ENCODE measurements at places on chromosomes 2 and 18. TPM values are rescaled to one million over a fixed set of nuclear protein-coding genes. Genes with fewer than 3 reads are reported as not detected.

DNA sequence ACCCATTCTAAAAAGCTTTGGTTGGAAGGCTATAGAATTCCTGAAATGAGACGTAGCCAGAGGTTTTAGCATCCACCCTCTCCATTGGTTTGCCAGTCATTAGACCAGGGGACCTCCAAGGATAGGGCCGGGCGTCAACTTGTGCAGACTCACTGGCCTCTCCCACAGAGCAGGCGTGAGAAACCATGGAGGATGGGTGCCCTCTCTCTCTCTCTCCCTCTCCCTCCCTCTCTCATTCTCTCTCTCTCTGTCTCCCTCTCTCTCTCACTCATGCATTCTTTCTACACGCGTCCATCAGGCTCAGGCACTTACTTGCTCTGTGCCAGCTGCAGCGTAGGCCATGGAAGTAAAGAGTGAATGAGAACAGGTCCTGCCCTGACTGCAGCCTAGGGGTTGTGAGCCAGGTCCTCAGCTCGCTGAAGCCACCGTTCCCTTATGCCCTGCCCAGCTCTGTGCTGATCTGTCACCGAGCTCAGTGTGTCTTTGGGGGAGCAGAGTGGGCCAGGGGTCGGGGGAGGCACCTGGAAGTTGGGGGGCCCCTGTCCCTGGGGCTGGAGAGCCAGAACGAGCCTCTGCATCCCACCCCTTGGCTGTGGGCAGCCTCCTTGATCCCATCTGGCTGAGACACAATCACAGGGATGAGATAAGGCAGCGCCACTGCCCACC, 304.4 kb upstream of the HS6ST1 start:
- DNase-seq, result no peak
- H3K4me3 ChIP-seq, result no peak overlapping the region
- H3K4me1 ChIP-seq, result peaks cover 7% of the 10 kb centered on the region

DNA sequence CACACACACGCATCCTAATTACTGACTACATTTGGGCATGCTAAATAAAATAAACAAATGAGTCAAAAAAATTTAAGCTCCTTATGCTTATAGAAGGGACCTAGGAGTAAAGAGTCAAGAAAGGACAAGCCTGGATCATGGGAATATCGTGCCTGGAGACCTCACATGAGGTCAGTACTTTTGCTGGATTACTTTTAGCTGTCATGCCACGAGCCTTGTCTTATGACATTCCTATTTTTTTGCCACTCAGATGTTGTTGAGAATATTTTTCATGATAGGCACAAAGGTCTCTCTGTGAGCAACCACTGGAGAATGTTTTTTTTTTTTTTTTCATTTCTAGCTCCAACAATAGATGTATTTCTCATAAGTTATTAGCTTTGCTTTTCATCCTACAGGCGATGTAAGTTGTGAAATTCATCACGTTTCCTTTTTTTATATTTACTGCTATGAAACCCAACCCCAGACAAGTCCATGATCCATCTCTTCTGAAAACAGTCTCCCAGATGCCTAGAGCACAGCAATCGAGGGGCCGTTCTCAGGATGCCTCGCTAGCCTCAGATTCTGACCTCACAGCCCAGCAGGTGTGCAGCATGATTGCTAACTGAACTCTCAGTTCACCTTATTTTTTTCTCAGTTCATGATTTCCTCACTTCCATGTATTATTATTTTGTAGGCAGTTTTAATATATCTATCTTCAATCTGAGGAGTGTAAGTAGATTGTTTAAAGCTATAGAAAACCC, 464.5 kb downstream of the IRS1 start:
- no peak for DNase-seq
- no peaks in the 10 kb centered on the region for H3K27me3 ChIP-seq
- H3K4me1 ChIP-seq, result no peaks in the 10 kb centered on the region
- H3K27ac ChIP-seq, result no peak overlapping the region

ADCYAP1 gene
- not detected for total RNA-seq

DNA sequence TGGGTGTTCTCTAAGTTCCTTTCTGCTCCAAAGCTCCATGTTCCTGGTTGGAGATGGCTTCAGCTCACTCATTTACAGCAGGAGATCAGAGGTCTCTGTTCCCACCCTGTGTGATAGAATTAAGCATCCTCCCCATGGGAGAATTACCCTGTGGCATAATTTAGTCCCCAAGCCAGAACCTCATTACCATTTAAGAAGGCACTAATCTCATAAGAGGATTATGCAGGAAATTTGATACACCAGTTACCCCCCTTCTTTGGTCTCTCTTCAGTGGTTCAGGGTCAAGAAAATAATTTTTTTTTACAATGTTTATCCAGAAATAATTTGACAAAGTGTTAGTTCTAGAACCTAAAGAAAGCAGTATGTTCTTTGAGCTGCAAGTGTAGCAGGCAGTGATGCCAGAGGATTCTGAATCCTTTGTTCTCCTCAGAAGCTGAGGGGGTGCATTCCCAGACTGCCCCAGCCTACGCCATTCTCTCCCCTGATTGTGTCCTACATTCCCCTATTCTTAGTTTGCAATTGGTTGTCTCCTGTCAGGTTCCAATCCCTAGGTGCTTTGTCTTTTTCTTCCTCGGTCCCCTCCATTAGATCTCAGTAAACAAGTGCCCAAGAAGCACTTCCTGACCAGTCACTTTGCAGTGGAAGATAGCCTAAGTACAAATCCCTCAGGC, 163.6 kb downstream of the PRKCE start:
- no peak for DNase-seq
- no peaks in the 10 kb centered on the region for H3K36me3 ChIP-seq
- no peaks in the 10 kb centered on the region for H3K27me3 ChIP-seq
- peaks cover 9% of the 10 kb centered on the region for H3K4me1 ChIP-seq
- H3K27ac ChIP-seq, result no peak overlapping the region

DNA sequence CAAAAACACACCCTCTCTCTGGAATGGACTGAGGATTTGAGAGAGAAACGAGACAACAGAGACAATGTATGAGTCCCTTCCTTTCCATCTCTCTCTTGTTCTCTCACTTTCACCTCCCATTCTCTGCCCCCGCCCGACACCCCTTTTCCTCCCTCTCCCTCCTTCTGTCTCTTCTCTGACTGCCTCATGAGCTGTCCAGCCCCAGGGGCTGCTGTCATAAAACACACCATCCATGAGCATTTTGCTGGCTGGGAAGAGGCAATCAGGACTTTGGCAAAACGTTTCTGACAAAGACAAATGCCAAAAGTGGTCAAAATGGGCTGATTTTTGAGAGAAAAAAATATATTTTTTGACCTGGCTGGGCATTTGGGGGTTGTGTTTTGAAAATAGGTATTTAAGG, 377.2 kb downstream of the EN1 start:
- no peaks in the 10 kb centered on the region for H3K4me1 ChIP-seq
- no peaks in the 10 kb centered on the region for H3K36me3 ChIP-seq
- DNase-seq, result no peak
- no peak overlapping the region for H3K4me3 ChIP-seq

DNA sequence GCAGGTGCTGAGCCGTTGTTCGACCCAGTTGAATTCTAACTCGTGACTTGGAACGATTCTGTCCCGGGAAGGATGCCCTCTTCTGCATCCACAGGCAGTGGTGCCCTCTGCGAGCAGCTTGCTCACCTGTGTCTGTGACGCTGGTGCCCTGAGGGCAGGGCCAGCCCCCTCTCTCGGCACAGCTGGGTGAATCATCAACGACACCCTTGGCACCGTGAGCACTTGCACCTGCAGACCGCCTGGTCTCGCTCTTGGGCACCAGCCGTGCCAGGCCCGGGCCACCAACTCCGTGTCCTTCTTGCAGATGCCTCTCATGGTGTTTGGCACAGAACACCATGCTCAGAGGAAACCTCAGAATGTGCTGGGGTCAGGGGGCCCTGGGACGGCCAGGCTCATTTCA, 75.0 kb downstream of the SLC66A2 start:
- no peak overlapping the region for H3K4me3 ChIP-seq
- no peak for DNase-seq
- no peak overlapping the region for H3K27ac ChIP-seq
- H3K36me3 ChIP-seq, result no peaks in the 10 kb centered on the region
- no peaks in the 10 kb centered on the region for H3K27me3 ChIP-seq
- no peaks in the 10 kb centered on the region for H3K4me1 ChIP-seq

ALK gene
- total RNA-seq, result not detected

GPAT2 gene
- total RNA-seq, result 14.4 TPM

DNA sequence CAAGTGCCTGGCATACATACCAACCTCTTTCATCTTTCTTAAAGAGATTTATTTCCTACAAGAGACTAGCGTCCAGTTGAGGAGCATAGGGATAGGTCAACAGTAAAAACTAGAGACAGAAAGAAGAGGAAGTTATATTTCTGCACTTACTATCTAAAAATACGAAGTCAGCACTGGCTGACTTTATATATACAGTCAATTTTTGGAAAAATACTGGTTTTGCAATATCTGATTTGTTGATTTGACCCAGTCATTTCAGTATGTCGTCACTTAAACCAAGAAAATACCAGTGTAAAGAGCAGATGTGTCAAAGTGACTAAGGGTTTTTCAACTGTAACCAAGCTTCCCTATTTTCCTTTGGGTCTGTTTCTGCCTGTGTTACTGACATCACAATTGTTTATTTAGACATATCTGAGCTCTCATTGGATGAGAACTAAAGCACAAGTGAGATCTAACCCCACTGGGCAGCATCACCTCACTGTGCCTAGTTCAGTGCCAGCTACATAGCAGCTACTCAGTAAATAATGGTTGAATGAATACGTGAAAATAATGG, 23.0 kb downstream of the CYTIP start:
- H3K27ac ChIP-seq, result peak overlapping the region; percentile 95
- H3K4me3 ChIP-seq, result peak overlapping the region; percentile 33
- H3K36me3 ChIP-seq, result peaks cover 81% of the 10 kb centered on the region
- no peaks in the 10 kb centered on the region for H3K27me3 ChIP-seq

DNA sequence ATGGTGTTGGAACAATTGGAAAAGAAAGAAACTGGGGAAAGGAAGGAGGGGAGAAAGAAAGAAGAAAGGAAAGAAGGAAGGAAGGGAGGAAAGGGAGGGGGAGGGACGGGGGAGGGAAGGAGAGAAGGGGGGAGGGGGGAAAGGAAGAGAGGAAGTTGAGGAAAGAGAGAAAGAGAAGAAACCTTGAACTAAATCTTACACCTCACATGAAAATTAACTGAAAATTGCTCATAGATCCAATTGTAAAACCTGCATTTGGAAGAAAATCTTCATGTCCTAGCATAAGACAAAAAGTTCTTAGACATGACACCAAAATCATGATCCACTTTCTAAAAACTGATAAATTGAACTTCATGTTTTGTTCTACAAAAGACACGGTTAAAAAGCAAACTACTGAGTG, 163.8 kb downstream of the EXOC6B start:
- no peak overlapping the region for H3K27ac ChIP-seq
- no peak overlapping the region for H3K4me3 ChIP-seq
- H3K36me3 ChIP-seq, result peaks cover 10% of the 10 kb centered on the region
- DNase-seq, result no peak
- H3K27me3 ChIP-seq, result no peaks in the 10 kb centered on the region

- H3K36me3 ChIP-seq, result no peaks in the 10 kb centered on the region
- no peak overlapping the region for H3K27ac ChIP-seq
- no peak overlapping the region for H3K4me3 ChIP-seq
- DNase-seq, result no peak
These were observed 10.9 kb upstream of the SGPP2 start for GRCh38 chr2:222413295-222413911.

GRCh38 chr2:208350610-208351009, 56.0 kb upstream of the PTH2R start:
- no peaks in the 10 kb centered on the region for H3K27me3 ChIP-seq
- no peak for DNase-seq
- H3K36me3 ChIP-seq, result peaks cover 24% of the 10 kb centered on the region
- no peaks in the 10 kb centered on the region for H3K4me1 ChIP-seq
- H3K4me3 ChIP-seq, result no peak overlapping the region
- H3K27ac ChIP-seq, result no peak overlapping the region

GRCh38 chr2:202780514-202781021, 91.0 kb downstream of the ICA1L start:
- H3K27me3 ChIP-seq, result no peaks in the 10 kb centered on the region
- H3K4me3 ChIP-seq, result no peak overlapping the region
- H3K27ac ChIP-seq, result no peak overlapping the region
- H3K36me3 ChIP-seq, result peaks cover 21% of the 10 kb centered on the region

DNA sequence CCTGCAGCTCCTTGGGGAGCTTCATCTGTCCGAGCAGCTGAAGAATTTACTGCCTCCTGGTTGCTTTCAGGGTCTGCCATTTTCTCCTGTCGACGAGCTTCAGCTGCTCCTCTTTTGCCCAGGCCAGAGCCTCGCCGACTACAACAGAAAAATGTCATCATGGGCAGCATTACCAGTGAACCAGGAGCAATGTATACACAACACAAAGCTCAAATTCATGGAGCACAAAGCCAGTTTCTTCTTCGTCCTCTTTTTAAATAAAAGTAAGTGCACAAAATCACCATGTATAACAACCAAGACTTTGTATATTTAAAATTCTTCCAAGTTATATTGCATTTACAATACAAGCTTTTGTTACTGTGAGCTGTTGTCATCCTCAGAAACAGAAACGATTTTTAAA, 85.0 kb downstream of the TRIP12 start:
- H3K36me3 ChIP-seq, result peaks cover 25% of the 10 kb centered on the region
- H3K27ac ChIP-seq, result no peak overlapping the region
- H3K27me3 ChIP-seq, result no peaks in the 10 kb centered on the region
- peaks cover 53% of the 10 kb centered on the region for H3K4me1 ChIP-seq
- no peak for DNase-seq
- no peak overlapping the region for H3K4me3 ChIP-seq

KCNK3 gene
- not detected for total RNA-seq

DNA sequence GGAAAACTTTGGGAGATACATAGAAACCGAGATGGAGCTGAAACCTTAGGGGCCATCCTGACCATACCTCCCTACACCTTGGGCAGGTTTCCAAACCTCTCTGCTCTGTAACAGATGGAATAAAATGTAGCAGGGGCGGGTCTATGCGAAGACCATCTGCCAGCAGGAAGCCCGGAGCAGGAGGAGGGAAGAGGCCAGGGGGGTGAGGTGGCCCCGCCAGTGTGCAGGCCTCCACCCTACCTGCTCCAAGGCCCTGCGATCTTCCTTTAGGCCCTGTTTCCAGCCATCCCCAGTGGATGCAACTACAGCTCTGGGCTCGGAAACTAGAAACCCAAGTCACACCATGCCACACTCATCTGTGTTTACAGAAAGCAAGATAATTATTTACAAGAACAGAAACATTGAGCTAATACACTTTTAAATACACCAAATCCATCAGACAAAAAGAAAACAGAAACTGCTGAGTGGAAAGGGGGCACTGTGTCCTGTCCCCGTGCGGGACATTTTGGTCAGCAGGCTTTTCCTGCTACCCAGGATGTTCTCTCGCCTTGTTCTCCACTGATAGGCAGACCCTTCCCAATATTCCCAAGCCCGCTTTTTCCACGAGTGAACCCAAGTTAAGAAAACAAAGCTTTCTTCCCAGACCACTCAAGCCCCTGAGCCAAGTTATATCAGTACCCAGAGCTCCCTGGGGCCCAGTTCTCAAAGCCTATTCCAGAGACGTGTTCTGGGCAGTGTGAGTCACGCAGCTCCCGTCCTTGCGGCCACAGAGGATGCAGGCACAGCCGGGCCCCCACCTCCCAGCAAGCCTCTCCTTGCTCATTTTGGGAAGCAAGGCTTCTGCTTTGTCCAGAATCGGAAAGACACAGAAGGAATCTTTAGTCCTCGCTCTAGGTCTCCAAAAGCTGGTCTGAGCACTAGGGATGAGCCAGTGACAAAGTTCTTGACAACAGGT, 17.3 kb downstream of the CIB4 start:
- no peak overlapping the region for H3K27ac ChIP-seq
- H3K36me3 ChIP-seq, result no peaks in the 10 kb centered on the region
- no peak overlapping the region for H3K4me3 ChIP-seq
- peaks cover 5% of the 10 kb centered on the region for H3K4me1 ChIP-seq
- DNase-seq, result no peak
- peaks cover 5% of the 10 kb centered on the region for H3K27me3 ChIP-seq

SRD5A2 gene
- total RNA-seq, result not detected

All from activated naive CD4-positive, alpha-beta T cell treated with anti-CD3 and anti-CD28 coated beads for 36 hours (primary cell).